ENCODE measurements at places on chromosomes 12 and 14. TPM values are rescaled to one million over a fixed set of nuclear protein-coding genes. Genes with fewer than 3 reads are reported as not detected.

- no peak overlapping the region for H3K4me3 ChIP-seq
- no peak for ATAC-seq
- no peaks in the 10 kb centered on the region for H3K4me1 ChIP-seq
- H3K27ac ChIP-seq: no peak overlapping the region
Observed at GRCh38 chr14:85873006-85873405, 343.1 kb downstream of the FLRT2 start.

DNA sequence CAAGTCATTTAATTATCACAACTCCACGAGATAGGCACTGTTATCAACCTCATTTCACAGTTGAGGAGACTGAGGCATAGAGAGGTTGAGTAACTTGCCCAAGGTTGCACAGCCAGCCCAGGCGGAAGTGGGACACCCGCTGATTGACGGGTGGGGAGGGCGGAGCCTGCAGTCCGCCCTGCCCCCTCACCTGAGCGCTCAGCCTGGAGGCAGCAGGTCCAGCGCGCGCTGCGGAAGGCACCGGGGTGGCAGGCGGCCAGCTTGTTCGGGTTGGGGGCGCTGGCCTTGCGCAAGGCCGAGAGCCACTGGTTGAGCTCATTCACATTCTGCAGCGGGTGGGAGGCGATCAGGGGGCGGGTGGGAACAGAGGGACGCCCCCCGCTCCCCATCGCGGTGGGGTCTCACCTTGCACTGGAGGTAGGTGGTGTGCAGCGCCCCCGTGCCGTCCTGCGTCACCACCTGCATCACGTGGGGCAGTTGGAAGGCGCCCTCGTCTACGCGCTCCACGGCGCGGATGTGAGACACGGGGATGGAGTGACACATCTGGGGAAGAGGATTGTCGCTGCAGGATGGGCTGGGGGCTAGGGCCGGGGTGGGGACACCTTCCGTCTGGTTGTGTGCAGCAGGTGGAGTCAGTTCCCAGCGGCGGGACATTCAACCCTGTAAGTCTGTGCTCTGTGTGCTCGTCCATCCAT lies 31.7 kb downstream of the RASAL1 start:
- no peak for ATAC-seq
- H3K4me3 ChIP-seq: no peak overlapping the region
- H3K27ac ChIP-seq: no peak overlapping the region
- peaks cover 71% of the 10 kb centered on the region for H3K27me3 ChIP-seq

GRCh38 chr12:27383429-27384260 lies 51.0 kb downstream of the BMAL2 start:
- no peak overlapping the region for H3K4me3 ChIP-seq
- H3K4me1 ChIP-seq: no peaks in the 10 kb centered on the region
- H3K27ac ChIP-seq: no peak overlapping the region
- no peaks in the 10 kb centered on the region for H3K36me3 ChIP-seq
- peak; percentile 57 for ATAC-seq
- no peaks in the 10 kb centered on the region for H3K27me3 ChIP-seq

Gene BRI3BP
- 2.1 TPM for total RNA-seq

Gene RALGAPA1
- total RNA-seq: 97.4 TPM

DNA sequence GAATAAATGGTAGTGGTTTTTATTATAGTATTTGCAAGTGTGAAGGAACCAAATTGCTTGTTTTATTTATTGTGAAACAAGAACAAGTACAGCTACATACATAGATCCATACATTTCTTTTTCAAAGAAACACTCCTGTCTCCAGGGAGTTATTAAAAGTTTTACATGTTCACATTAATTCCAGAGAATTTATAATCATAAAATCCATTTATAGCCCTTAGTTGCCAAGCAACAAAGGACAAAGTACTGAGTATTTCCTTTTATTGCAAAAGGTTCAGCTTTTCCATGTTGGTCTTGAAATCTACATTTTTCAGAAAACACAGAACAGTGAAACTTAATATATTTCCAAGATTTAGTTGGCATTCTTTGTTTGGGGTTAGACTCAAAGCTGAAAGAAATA lies 9.5 kb downstream of the MYRFL start:
- no peaks in the 10 kb centered on the region for H3K36me3 ChIP-seq
- H3K4me3 ChIP-seq: no peak overlapping the region
- H3K4me1 ChIP-seq: no peaks in the 10 kb centered on the region
- H3K27ac ChIP-seq: no peak overlapping the region
- no peak for ATAC-seq

Measured in gastroesophageal sphincter (tissue), 4 donors.